Activated CD4-positive, alpha-beta T cell treated with anti-CD3 and anti-CD28 coated beads, Interleukin-2, amount 10 ng/mL, durations not matched to agents 7 days and 5 days (primary cell): ENCODE measurements at places on chromosomes 6 and 20. TPM values are rescaled to one million over a fixed set of nuclear protein-coding genes. Genes with fewer than 3 reads are reported as not detected.

Gene IMPG1
- not detected for total RNA-seq

Gene KCNK17
- total RNA-seq = not detected

Gene NUP153
- 74.0 TPM for total RNA-seq

Gene DYNLT2
- 2.2 TPM for total RNA-seq

Gene RPN2
- total RNA-seq = 154 TPM

Gene HSD17B8
- 11.0 TPM for total RNA-seq

Gene ATP9A
- total RNA-seq = 0.21 TPM

Gene SLC17A2
- total RNA-seq = not detected

Gene ATP6V1G2
- total RNA-seq = 3.6 TPM

Gene RFX6
- not detected for total RNA-seq

Gene PXT1
- 0.17 TPM for total RNA-seq

Gene LPA
- not detected for total RNA-seq

Gene GID8
- total RNA-seq = 35.1 TPM

Gene MAFB
- total RNA-seq = not detected

Gene TBX18
- not detected for total RNA-seq

Gene ABHD12
- 27.6 TPM for total RNA-seq

Gene NINL
- 3.7 TPM for total RNA-seq

Gene WFDC10B
- total RNA-seq = not detected

Gene PREX1
- 81.0 TPM for total RNA-seq

Gene THEMIS
- 89.2 TPM for total RNA-seq

Gene TENT5A
- 2.0 TPM for total RNA-seq

Gene PLCB1
- 1.2 TPM for total RNA-seq

Gene SS18L1
- 17.3 TPM for total RNA-seq

Gene CD164
- 270 TPM for total RNA-seq

Gene POU3F2
- total RNA-seq = not detected

Gene KCTD20
- total RNA-seq = 49.8 TPM

Gene MUCL3
- not detected for total RNA-seq

Gene MYLK4
- total RNA-seq = 0.62 TPM

Gene MATN4
- 0.25 TPM for total RNA-seq

Gene IL17F
- 9.1 TPM for total RNA-seq

Gene GHRH
- total RNA-seq = not detected

Gene KPNA5
- total RNA-seq = 10.1 TPM

Gene CTCFL
- not detected for total RNA-seq

Gene GSTA1
- not detected for total RNA-seq

Gene COMMD7
- total RNA-seq = 75.7 TPM

Gene SLC2A10
- total RNA-seq = not detected

Gene IP6K3
- total RNA-seq = not detected

Gene GPX5
- not detected for total RNA-seq

Gene RUNX2
- total RNA-seq = 13.2 TPM

Gene KCNK16
- total RNA-seq = not detected

Gene HLA-G
- total RNA-seq = 1.3 TPM

Gene BMP7
- not detected for total RNA-seq

Gene AVP
- not detected for total RNA-seq

Gene SLC17A3
- 0.62 TPM for total RNA-seq

Gene NEDD9
- 42.7 TPM for total RNA-seq

Gene ACOT13
- 18.3 TPM for total RNA-seq

Gene NR2E1
- not detected for total RNA-seq

Gene SIRPD
- total RNA-seq = 0.17 TPM

Gene HM13
- total RNA-seq = 146 TPM
